Activated CD4-positive, alpha-beta T cell treated with anti-CD3 and anti-CD28 coated beads, Interleukin-2, Interleukin-6, amounts not matched to agents 100 ng/mL and 50 ng/mL, durations not matched to agents 16 hours and 8 hours (primary cell): ENCODE measurements at places on chromosomes 13 and 19.

DNA sequence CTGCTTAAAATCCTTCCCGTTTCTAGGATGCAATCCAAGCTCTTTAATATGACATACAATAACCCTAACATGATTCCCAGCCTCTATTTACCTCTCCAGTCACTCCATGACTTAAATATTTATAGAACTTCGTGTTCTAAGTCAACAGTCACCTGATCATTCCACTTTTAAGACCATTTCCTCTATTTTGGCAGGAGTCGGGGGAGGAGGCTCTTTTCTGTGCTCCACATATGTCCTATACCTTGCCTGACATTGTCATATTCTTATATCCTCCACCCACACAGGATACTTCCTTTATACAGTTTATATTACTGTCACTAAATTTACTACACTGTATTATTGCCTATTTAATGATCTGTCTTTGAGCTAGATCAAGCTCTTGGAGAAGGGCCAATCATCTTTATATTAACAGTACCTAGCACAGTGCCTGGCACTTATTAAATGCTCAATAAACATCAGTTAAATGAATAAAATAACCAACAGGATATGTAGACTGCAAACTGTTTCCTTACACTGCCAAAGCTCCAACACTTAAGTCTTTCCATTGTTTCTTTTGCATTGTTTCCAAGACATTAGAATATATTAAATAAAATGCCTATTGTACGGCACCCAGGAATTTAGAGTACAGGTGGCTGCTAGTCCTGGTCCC lies 2.7 kb downstream of the ARGLU1 start:
- DNase-seq, result no peak

DNA sequence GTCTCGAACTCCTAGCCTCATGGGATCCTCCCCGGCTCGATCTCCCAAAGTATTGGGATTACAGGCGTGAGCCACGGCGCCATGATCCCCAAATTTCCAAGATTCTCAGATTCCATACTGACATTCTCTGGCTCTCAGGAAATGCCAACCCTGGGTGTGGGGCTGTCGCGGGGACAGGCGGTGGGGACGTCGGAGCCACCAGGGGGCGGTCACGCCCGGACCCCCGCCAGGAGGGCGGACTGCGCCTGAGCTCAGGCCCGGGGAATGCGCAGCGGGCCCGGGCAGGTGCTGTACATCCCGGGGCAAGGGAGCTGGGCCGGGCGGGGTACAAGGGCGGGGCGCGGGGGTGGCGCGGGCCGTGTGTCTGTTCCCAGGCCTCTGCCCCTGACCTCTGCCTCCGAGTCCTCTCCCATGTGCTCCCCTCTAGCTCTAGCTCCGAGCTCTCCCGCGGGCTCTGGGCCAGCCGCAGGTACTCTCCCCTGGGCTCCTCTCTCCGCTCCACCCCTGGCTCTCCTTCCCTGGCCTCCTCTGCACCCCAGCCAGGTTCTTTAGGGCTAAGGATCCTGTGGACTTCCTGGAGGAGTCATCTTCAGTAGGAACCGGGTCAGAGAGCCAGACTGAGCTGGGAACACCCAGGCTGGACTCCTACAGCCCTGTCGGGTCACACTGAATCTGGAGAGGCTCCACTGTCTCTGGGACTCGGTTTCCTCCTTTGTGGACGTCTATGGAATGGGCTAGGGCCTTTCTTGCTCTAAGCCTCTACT lies 2.4 kb downstream of the PPP1R13L start:
- peak; percentile 34 for DNase-seq

GRCh38 chr13:26759907-26760831 lies at the start of gene GPR12:
TSS of gene GPR12 (minus strand) at chr13:26760786. CDS start at chr13:26759827, 959 bp downstream.
- DNase-seq, result no peak

DNA sequence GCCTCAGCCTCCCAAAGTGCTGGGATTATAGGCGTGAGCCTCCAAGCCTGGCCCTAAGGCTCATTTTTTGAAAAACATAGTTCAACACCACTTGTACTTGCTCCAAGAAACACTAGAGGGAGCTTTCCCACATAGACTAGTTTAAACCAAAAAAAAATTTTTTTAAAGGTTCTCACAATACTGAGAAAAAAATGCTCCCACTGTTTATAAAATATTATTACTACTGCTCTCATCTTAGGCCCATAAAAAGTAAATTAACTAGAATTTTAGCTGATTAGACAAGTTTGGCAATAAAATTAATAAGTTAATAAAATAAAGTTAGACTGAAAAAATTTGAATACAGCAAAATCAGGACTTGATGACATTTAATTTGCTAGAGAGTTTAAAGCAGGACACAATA lies 109.5 kb downstream of the TBC1D4 start:
- peak; percentile 57 for DNase-seq

- no peak for DNase-seq
These were observed 108.6 kb downstream of the AKAP11 start for GRCh38 chr13:42380420-42381164.

DNA sequence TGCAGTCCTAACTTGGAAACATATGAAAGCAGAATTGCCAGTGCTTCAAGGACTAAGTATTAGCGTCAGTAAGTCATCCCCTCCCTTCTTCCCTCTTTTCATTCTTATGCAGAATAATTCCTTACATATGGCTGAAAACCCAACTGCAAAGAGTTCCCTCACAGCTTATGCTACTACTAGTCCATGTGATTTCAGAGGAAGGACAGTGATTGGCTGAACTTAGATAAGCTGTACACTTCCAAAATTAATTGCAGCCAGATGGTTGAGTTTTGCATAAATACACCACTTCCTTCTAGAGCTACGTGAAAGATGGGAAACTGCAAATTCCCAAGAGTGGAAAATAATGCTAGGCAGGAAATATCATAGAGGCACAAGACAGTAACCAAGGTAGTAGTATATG lies 730.4 kb downstream of the OLFM4 start:
- DNase-seq, result no peak

- DNase-seq, result no peak
These were observed 37.8 kb downstream of the EPS15L1 start for GRCh38 chr19:16433986-16434385.
